ENCODE measurements at places on chromosomes 2 and 18. TPM values are rescaled to one million over a fixed set of nuclear protein-coding genes. Genes with fewer than 3 reads are reported as not detected.

DNA sequence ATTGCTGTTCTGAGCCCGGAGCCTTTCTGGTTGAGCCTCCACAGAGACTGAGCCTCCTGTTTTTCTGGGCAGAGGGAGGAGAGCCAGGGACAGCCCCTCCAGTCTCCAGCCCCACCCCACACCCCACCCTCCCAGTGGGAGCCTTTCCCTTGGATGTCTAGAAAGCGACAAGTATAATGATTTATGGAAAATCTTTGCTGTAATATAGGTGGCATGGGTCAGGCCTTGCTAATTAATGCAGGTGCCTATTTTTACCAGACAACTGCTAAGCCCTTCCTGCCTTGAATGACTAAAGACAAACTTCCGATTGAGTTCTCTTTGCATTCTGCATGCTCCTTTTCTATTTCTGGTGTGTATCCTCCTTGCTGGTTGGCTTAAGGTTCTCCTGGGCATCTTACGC, 43.1 kb downstream of the MERTK start:
- DNase-seq, result no peak

DNA sequence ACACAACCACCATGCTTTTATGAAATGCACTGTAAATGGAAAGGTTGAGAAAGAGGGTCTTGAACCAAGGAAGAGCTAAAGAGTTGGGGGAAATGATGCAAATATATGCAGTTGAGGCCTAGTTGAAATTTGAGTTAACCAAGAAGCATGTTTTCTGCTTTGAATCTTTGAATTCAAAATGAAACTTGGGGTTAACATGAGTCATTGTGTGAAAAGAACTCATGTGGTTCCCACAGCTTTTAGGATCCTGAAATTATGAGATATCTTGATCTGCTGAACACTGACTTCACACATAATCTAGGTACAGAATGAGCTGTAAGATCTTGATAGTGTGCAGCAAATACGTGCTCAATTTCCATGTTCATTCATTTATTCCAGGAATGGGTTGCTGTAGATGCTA, 422.9 kb upstream of the TRIB2 start:
- no peak for DNase-seq

DNA sequence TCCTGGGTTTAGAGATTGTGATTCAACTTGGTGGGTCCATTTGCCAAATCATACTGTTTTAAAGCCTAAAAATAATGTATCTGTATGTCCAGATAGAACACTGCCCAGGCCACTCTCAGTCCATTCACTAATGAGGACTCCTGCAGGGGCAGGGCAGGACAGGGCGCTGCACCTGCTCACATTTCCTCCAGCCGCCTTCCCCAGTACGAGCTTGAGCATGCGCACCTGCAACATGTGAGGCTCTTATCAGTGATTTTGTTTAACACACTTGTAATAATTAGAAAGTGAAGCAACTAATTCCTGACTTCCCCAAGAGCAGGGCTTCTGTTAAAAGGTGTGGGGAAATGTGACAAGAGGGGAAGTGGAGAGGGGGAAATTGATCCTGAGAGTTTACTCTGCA, 89.7 kb downstream of the AFF3 start:
- DNase-seq, result no peak

DNA sequence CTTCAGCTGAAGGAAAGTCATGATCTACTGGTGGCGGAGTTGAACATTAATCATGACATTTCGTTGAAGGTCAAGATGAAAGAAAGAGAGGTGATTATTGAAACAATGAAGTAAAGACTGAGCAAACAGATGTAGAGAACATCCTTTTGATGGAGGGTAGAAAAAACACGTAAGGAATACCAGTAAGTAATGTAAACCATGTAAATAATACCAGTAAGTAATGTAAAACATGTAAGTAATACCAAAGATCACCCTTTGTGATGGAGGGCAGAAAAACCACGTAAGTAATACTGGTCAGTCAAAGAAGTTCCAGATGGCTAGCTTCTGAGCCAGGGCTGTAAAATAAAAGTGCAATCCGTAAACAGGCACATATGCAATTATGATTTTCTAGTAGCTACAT, 1387.7 kb downstream of the SUCLG1 start:
- DNase-seq, result no peak

GRCh38 chr18:10450986-10451385, 3.4 kb upstream of the APCDD1 start:
- no peak for DNase-seq

DNA sequence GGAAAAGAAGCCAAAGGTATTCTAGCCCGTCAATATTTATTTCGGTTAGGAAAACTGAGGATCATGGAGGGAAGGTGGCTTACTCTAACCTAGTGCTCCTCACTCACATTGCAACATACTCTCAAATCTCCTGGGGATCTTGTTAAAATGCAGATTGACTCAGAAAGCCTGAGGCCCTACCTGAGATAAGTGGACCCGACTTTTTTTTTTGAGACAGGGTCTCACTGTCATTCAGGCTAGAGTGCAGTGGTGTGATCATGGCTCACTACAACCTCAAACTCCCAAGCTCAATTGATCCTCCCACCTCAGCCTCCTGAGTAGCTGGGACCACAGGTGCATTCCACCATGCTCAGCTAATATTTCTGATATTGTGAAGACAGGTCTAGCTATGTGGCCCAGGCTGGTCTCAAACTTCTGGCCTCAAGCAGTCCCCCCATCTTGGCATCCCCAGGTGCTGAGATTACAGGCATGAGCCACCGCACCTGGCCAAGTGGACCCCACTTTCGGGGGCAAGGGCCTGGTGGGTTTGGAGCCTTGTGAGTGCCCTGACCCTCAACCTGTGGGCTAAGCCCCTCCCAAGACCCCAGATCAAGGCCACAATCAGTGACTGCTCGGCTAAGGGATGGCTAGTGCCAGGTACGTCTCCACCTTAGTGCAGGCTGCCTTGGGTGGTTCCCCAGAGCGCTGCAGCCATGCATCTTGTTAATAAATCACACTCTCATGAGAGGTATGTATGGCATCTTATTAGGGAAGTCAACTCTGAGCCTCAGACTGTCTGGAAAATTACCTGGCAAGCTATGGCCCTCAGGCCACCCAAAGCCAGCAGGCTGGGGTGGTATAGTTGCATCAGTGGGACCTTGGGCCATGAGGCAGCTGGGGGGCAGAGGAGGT, 1.1 kb upstream of the NEURL3 start:
- no peak for DNase-seq

GRCh38 chr2:233301248-233301647, 6.4 kb upstream of the SAG start:
- DNase-seq, result no peak

DNA sequence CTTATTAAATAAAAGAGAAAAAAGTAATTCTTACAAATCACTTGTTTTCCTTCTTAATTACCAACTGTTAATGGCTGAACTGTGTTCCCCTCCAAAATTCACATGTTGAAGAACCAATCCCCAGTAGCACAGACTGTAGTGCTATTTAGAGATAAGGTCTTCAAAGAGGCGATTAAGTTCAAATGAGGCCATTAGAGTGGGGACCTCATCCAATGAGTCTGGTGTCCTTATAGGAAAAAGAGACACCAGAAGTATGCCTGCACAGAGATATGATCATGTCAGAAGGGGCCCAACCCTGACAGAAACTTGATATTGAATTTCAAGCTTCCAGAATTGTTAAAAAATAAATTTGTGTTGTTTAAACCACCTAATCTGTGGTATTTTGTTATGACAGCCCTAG, 89.8 kb downstream of the MEMO1 start:
- no peak for DNase-seq

- peak; percentile 54 for DNase-seq
These were observed 1.3 kb downstream of the ITM2C start for GRCh38 chr2:230865766-230866755.

The TET3 gene
- polyA plus RNA-seq, result 18.3 TPM

The SPATA3 gene
- not detected for polyA plus RNA-seq

The KHK gene
- polyA plus RNA-seq, result 4.6 TPM

The CCBE1 gene
- 105 TPM for polyA plus RNA-seq

The ANKRD30BL gene
- 0.63 TPM for polyA plus RNA-seq

The SLC5A7 gene
- 0.08 TPM for polyA plus RNA-seq

Data from right lung (tissue), 10 donors.